ENCODE measurements at places on chromosomes 5 and 9.

- no peak for DNase-seq
These were observed 336.4 kb downstream of the ARL15 start for GRCh38 chr5:53974021-53974420.

GRCh38 chr5:26645659-26646058 lies 392.7 kb downstream of the CDH9 start:
- DNase-seq: no peak

DNA sequence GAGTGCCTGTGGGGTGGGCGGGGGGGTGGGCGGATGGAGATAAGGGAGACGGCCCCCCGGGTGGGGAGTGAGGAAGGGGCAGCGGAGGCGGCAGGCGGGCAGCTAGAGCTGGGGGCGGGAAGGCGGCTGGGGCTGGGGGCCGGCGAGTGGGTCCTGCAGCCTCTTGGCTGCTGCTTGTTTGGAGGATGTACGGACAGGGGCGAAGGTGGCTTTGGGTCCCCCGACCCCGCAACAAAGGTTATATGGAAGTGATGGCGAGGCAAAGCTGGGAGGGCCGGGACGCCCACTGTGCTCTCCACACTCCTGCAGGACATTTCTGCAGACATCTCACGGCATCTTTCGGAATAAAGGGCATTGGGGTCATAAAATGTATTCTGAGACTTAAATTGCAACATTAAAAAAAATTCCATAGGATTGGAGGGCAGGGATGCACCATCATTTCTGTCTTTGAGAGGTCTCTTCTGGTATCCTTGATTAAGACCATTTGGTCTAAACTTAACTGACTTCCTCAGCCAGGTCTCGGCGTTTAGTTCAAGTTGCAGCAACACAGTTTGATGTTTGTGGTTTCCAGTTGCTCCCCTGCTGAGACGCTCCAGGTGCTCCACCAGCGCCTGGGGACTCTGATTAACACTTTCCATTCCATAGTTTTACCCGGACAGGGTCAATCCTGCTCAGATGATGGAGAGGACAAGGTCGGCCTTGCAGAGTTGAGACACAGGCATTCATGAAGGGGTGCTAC lies 101.6 kb upstream of the SSBP2 start:
- no peak for DNase-seq

DNA sequence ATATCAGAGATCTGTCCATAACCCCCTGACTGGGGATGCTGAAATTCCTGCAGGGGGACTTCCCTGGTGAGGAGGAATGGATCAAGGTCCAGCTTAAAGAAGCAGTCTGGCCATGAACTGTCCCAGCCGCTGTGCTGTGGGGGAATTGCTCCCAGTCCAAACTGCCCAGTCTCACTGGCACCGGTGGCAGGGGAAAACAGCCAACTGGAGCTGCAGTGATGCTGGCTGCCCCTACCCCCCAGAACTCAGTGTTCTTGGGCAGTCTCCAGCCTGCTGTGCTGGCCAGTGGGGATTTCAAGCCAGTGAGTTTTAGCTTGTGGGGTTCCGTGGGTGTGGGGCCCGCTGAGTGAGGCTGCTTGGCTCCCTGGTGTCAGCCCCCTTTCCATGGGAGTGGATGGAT lies 306.5 kb upstream of the RPS23 start:
- DNase-seq: no peak

GRCh38 chr5:172219296-172219695 lies 25.3 kb downstream of the EFCAB9 start:
- no peak for DNase-seq

DNA sequence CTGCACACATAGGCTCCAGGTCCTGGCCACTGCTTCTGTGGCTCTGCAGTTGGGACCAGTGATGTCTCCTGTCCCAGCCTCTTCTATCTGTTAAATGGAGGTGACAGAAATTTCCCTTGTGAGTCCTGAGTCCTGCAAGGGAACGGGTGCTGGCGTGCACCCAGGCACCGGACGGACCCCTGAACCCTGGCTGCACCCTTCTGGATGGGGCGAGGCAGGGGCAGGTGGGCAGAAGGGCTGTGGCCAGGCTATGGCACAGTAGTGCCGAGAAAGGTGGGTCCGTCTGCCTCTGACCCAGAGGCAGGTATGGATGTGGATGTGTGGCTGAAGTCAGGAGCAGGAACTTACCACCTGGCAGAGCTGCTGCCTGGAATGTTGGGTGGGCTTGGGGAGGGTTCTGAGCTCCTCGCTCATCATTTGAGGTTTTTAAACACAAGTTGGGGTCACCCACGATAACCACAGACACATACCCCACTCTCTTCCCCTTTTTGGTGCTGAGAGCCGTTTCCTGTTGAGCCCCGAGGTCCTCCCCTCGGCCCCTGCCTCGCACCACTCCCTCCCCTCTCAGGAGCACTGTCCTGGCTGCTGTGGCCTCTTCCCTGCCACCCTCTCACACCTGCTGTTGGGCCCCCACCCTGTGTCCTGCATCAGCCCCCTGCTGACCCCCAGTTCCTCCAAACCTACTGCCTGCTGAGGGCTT lies 82.0 kb downstream of the COL5A1 start:
- no peak for DNase-seq

GRCh38 chr9:74414325-74414724 lies 82.8 kb upstream of the RORB start:
- DNase-seq: no peak

DNA sequence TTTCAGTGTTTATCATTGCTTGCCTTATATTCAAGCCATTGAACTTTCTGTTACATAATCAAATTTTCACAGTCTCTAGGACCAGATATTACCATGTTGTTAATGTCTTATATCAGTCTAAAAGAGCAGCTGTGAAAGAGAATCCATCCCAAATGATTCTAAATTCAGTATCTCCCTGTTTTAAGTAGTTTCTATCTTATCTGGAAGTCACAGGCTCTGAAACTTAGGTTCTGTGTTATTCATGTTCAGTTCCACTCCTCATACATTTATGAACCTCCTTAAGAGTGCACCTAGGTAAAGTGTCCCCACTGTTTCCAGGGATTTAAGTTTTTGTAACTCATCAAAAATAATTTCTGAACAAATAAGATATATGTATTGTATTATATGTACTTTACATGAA lies 9.7 kb downstream of the LYRM7 start:
- DNase-seq: no peak

DNA sequence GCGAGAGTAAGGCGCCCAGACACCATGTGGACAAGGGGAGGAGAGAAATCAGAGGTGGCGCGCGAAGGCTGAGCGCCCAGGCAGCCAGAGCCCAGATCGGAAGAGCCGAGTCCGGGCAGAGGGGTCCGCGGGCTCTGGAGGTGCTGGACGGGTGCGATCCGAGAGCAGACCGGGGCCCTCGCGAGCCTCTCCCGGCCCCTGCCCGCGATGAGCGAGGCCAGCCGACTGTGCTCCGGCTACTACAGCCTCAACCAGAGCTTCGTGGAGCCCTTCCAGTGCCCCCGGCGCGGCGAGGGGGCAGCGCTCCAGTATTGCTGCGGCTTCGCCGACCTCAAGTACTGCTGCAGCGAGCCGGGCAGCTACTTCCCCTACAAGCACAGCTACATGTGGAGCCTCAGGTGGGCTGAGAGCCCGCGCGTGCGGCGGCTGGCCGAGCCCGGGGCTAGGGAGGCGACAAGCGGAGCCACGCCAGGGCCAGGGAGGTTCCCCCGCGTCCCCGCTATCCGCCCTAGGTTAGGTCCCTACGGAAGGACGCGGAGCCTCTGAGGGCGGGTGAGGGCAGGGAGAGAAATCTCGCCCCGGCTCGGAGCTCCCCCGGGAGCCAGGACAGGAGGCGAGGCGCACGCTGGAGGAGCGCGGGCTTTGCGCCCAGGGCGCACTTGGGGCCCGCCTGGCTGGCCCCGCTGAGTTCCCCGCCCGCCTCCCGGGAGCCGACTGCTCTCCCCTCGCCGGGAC lies at the start of gene SHISAL2B:
Gene SHISAL2B, plus strand, starts transcription at position 87 of the 735 bp plus-strand sequence. Its CDS starts 121 bp downstream, at position 208.
- DNase-seq: no peak

DNA sequence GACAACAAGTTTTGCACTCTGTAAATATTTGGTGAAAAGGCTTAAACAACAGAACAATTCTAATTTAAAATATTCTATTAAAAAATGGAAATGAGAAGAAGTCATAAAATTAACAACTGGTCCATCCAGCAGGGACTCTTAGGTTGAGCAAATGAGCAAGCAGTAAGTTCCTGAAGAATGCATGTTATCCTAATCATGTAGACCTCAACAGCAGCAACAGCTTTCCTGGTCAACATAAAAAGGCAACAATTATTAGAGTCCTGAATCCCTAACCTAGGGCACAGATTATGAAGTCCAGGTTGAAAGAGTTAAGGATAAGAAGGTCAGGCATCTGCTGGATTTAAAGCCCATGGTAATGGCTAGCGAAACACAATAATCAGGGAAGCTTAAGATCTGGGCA lies 120.9 kb downstream of the SSBP2 start:
- DNase-seq: no peak

GRCh38 chr9:23769307-23769935 lies 56.6 kb downstream of the ELAVL2 start:
- DNase-seq: no peak

GRCh38 chr5:16406630-16407029 lies 59.0 kb downstream of the ZNF622 start:
- no peak for DNase-seq

DNA sequence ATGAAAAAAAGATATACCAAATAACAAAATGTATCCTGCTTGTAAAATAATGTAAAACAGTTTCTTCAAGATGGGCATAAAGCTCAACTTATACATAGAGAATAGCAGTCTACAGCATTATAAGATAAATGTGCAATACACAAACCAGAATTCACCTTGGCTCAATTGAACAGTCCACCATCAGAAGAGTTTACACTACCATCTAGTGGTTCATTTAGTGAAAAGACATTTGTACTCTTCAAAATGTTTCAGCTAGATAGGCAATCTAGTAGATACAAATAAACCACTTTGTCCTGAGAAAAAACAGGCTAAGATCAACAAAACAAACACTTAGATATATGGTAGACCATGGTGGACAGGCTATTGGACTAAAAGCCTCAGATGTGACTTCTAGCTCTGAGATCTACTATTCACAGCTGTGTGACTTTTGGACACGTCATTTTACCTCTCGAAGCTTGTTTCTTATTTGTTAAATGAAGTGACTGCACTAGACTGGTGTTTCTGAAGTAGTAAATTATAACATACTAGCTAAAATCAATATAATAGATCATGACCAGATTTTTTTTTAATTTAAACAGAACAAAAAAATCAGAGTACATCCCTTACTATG lies 22.1 kb upstream of the TPD52L3 start:
- no peak for DNase-seq

- DNase-seq: no peak
These were observed 56.6 kb downstream of the CHSY3 start for GRCh38 chr5:129960831-129961230.

- DNase-seq: no peak
These were observed 235.8 kb upstream of the VLDLR start for GRCh38 chr9:2385746-2386145.

- DNase-seq: no peak
These were observed 383.3 kb downstream of the YTHDC2 start for GRCh38 chr5:113896789-113897188.

- no peak for DNase-seq
These were observed at the start of gene CKMT2 for GRCh38 chr5:81233080-81233634. TSS of gene CKMT2 (plus strand) at chr5:81233322. CDS start at chr5:81251133, 17,811 bp downstream.

GRCh38 chr5:36403632-36404311 lies 102.1 kb upstream of the RANBP3L start:
- DNase-seq: no peak

- no peak for DNase-seq
These were observed 21.9 kb upstream of the MED10 start for GRCh38 chr5:6399980-6400910.

GRCh38 chr5:140146523-140146842 lies 20.7 kb downstream of the IGIP start:
- no peak for DNase-seq

DNA sequence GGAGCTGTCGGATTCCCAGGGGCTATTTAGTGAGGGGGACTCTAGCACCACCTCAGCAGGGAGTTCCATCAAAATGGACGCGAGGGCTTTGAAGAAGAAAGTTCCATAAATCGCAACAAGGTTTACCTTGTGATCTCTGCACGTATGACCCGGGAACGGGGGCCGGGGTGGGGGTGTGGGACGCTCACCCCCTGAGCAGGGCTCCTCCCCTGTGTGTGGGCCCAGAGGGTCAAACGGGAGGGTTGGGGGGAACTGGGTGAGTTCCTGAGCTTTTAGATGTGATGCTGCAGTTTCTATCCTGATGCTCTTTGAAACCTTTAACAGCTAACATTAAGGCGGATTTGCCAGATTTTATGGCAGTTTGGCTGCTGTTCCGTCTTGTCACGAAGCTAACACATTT lies 18.9 kb upstream of the LRRC14B start:
- DNase-seq: no peak

DNA sequence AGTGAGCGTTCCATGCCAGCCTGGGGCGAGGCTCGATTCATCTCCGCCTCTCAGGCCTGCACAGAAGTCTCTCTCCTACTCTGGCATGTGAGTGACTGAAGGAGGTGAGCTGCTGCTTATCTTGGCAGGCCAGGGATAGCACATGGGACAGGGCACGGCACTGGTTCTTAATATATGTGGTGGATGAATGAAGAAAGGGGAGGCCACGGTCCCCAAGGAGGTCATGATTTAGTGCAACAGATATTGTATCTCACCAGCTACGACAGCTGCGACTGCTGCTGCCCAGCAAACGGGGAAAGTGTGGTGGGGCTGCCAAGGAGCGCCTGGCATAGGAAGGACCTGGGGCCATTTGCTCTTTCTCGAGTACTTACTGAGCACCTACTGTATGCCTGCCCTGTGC lies 19.3 kb upstream of the MAPK9 start:
- DNase-seq: no peak

GRCh38 chr5:8773046-8773615 lies 772.7 kb downstream of the SEMA5A start:
- no peak for DNase-seq

- DNase-seq: no peak
These were observed 137.8 kb upstream of the RETREG1 start for GRCh38 chr5:16754601-16755000.

GRCh38 chr5:10555277-10555684 lies 8.6 kb upstream of the ANKRD33B start:
- DNase-seq: no peak

GRCh38 chr5:77298146-77298545 lies 87.7 kb downstream of the PDE8B start:
- DNase-seq: no peak

DNA sequence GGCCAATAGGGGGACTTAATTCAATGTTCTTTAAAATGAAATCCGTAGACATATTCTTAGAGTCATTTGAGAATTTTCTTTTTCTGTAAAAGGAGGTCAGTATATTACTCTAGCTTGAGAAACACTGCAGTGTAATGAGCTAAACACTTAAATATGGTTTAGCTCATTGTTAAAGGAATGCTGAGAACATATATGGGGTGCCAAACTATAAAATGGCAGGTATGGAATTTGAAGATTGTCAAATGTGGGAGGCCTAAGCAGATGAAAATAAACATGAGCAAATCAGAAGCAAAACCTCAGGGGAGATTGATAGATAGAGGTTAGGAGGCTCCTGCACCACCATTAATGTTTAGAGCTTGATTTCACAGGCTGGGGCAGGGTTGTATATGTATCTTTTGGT lies 57.9 kb downstream of the STX17 start:
- no peak for DNase-seq

GRCh38 chr5:97124335-97124734 lies 18.1 kb downstream of the LIX1 start:
- DNase-seq: no peak
